ENCODE measurements at places on chromosomes 16 and 17.

DNA sequence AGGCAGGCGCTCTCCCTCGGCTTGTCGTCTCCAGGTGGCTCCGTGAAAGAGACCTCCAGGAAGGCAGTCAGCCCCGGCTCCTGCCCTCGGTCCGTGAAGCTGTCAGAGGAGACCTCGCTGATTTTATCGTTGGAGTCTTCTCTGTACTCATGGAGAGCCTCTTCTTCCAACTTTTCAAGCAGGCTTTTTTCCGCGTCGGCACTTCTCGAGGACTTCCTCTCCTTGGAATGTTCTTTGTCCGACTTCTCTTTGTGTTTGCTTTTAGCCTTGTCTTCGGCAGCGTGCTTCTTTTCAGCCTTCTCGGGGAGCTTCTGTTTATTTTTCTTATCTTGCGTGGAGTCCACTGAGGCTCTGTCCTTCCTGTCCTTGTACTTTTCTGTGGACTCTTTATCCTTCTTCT, 65.0 kb downstream of the ZNF778 start:
- no peak for DNase-seq

- no peak for DNase-seq
Measured at GRCh38 chr17:65886315-65887245, 305.4 kb downstream of the CEP112 start.

DNA sequence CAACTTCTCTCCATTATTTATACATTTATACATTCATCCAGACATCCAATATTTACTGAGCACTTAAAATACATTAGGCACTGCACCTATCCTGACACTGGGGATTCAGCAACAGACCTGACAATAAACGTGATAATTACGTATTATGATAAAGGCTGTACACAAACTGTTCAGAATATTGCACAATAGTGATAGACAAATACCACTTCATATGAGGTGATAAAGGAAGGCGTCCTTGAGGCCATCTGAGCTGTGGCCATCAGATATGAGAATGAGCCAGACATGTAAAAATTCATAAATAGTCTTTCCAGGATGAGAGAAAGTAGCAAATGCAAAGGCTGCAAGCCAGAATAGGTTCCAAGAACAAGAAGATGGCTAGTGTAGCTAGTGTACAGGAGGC, 8.6 kb downstream of the USP32 start:
- peak; percentile 4 for DNase-seq

- DNase-seq: no peak
Measured at GRCh38 chr16:87077750-87078127, 239.5 kb downstream of the C16orf95 start.

GRCh38 chr16:87115646-87116045, 201.5 kb downstream of the C16orf95 start:
- DNase-seq: no peak

DNA sequence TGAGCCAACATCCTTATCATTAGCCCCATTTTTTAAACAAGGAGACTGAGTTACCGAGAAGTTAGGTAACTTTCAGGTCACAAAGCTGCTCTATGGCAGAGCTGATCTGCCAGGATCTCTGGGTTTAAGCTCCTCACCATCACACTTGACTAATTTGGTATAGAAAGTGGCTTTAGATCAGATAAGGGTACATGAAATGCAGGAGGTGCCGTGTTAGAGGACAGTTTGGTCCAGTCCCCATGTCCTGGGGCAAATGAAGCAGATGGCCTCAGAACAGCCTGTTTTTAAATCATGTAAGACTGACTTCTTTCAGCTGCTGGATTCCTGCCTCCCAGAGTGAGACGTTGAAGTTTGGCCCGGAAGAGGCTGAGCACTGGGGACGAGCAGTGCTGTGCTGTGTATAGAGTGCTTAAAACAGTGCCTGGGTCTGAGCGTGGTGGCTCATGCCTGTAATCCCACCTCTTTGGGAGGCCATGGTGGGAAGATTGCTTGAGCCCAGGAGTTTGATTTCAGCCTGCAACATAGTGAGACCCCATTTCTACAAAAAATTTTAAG, 187.0 kb upstream of the CACNG3 start:
- no peak for DNase-seq

DNA sequence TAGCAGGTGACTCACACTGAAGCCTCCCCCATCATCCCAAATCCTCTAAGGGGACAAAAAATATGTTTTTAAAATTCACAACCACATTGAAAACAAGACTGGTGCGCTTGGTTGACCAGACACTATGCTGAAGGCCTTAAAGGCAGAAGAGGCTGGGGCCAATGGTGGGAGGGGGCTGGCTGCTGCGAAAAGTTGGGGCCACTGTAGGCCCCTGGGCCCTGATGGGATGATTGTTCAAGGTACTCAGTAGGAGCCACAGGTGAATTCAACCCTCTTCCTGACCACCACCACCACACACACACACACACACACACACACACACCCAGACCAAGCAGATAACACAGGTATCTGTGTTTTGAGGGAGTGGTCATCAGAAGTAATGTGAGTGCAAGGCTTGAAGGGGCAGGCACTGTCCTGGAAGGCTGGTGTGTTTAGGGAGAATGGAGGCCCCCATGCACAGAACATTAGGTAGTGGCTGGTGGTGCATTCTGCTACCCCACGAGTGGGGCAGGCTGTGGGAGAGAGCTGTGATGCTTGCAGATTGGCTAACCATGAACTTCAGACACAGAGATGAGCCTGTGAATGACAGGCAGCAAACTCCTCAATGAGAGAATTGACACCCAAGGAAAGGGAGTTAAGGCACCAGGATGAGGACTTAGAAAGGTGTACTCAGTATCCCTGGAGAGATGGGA, 55.0 kb downstream of the NT5M start:
- DNase-seq: no peak

GRCh38 chr17:65629234-65629690, 67.8 kb upstream of the AXIN2 start:
- DNase-seq: no peak

DNA sequence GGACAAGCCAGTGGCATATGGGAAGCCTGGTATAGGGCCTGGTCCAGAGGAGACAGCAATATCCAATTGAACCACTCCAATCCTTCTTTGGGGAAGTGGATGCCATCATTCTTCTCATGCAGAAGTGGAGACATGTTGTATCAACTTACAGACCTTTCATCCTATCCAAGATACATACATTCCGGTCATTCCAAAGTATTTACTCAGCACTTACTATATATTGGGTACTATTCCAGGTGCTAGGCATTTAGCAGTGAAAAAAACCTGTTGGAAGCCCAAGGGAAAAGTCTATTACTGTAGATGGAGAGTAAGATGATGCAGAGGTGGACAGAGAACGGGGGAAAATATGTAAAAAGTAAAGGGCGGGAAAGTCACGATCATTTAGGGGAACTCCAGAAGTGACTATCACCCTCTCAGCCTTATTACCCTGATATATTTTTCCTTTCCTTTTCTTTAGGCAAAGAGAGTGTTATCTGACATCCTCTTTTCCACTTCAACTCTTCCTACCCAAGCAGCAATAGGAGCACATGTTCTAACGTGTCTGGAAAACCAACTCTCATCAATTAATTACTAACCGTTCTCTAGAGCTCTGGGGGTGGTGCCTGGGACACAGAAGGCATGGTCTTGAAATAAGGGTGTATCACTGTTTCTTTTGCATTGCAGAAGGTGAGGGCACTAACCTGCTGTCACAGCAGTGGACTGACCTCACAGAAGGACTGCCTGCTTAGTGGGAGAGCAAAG, 210.1 kb upstream of the MAF start:
- no peak for DNase-seq

DNA sequence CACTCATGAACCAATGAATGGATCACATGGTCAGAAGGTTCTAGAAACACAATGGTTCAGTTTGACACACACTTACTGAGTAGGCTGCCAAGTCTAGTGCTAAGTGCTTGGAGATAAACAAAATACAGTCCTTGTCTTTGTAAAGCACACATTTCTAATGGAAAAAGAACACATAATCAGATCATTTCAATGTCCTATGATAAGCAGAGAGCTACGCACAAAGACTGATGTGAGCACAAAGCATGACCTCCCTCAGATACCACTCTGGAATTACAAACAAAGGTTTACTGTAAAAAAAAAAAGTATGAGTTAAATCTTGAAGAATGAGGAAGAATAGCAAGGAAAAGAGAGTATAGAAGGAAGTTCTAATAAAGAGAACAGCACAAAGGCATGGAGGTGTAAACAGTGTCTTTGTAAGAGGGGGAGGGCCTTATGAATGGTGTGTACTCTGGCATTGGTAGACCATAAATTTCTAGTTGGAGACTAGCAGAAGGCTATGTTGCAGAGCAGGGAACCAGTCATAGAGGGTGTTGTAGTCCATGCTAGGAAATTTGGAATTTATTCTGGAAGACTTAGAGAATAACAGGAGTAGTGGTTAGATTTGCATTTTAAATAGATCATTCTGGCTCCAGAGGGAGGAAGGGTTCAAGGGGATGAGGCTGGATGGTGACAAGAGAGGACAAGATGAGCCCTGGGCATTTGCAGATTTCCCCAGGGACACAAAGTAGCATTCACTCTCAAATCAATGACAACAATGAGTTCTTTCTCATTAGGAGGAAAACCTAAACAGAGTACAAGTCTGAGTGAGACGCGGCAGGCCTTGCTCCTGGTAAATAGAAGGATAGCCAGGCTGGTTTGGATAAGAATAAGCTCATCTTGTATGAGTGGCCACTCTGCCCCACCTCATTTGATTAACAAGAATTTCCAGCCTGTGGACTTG, 468.0 kb downstream of the TOX3 start:
- no peak for DNase-seq

GRCh38 chr16:23025692-23026307, 123.5 kb downstream of the USP31 start:
- DNase-seq: no peak

DNA sequence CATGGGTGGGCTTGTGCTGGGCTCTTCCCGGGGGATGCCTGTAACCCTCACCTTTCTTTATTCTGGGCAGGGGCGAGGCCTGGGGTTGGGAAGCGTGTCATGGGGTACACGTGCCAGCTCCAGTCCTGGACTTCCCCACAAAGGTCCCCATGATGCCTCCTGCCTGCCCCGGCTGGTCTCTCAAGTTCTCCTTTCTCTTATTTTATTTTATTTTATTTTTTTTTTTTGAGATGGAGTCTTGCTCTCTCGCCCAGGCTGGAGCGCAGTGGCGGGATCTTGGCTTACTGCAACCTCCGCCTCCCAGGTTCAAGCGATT, 8.6 kb downstream of the ATP2A3 start:
- no peak for DNase-seq

DNA sequence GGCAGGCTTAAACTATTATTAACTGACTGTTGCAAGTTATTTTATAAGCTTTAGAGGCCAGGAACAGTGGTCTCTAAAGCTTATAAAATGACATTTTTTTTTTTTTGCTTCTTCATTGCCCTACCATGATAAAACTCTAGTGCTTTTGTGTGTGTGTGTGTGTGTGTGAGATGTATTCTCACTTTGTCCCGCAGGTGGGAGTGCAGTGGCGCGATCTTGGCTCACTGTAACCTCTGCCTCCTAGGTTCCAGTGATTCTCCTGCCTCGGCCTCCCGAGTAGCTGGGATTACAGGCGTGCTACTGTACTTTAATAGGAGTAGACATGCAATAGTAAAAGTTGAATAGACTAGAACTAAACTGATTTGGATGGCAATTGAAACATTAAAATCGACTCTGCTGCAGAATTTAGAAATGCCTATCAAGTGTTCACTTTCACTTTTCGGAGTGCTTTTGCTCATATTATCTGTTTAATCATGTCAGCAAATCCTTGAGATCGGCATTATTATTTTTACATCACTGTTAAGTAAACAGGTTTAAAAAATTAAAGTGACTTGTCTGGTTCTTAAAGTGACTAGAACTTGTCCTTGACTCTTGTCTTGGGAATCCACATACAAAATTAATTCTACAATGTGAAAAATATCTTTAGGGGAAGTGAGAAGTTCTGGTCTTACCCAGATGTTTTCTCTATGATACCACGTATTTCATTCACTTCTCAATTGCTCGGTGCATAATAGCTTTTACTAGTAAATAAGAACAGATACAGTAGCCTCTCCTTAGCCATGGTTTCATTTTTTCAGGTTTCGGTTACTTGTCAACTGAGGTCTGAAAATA, 8.4 kb upstream of the PCTP start:
- no peak for DNase-seq

- DNase-seq: no peak
Measured at GRCh38 chr17:1228781-1229348, 41.4 kb upstream of the BHLHA9 start.

DNA sequence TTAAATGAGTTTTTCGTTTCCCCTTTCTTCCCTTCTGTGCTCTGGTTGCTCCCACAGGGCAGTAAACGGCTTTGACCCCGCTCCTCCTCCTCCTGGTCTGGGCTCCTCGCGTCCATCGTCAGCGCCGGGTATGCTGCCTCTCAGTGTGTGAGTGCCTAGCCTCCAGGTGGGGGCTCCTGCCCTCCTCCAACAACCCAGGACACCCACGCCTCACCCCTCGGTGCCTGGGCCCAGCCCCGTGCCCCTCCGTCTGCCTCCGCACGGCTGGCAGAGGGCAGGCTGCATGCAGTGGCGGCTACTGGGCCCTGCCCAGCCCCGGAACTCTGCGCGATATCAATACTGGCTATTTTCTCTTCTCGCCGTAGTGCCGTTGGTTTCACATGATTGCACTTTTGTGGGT, 31.2 kb downstream of the NDEL1 start:
- no peak for DNase-seq

DNA sequence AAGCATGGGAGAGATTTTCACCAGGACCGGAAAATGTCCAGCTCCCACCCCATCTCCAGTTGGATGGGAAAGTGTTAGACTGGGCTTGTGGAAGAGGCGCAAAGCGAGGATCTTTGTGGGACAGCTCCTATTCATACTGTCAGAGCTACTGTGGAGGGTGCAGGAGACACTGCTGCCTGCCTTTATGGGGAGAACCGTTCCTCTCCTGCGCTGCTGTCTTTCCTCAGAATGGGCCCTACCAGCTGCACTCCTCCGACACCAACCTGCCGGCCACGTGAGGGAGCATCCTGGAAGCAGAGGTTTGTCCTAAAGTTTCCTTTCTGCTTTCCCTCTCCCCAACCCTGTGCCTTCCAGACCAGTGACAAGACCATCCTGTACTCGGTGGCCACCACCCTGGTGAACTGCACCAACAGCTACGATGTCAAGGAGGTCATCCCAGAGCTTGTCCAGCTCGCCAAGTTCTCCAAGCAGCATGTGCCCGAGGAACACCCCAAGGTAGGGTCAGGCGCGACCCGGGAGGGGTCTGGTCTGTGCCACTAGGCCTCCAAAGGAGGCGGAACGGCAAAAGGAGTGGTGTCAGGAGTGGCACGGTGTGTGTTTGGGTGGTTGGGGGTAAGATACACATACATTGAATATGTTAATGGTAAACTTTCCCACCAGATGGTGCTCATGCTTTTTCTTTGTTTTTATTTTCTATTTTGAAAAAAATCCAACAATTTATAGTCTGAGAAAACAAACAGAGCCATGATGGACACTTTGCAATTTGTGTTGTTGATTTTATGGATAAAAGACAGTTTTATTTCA, 23.0 kb downstream of the SLC35G3 start:
- no peak for DNase-seq
